ENCODE measurements at places on chromosomes 7 and 10.

DNA sequence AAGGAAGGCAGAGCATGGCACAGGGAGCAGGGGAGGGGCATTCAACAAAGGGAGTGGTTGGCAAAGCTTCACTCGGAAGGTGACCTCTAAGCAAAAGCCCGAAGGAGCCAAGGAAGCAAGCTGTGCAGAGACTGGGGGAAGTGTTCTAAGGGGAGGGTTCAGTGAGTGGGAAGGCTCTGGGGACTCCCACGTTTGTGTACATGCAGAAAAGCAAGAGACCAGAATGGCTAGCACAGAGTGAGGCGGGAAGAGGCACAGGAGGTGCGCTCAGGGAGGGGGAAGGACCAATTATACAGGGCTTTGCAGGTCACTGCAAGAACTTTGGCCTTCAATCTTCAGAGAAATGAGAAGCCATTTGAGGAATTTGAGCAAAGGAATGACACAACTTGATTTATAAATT is 7.4 kb downstream of the ARHGAP21 start:
- no peak for DNase-seq

DNA sequence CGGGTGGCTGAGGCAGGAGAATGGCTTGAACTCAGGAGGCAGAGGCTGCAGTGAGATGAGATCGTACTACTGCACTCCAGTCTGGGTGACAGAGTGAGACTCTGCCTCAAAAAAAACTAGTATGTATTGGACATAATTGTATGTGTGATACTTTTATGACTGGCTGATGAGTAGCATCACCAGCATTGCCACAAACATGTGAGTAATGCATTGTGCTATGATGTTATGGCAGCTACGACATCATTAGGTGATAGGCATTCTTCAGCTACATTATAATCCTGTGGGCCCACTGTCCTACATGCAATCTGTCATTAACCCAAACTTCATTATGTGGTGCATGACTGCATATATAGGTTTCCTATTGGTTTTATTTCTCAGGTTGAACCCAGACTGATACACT is 352.4 kb downstream of the GALNT17 start:
- no peak for DNase-seq

- no peak for DNase-seq
These were observed 1.4 kb upstream of the PODXL start for GRCh38 chr7:131557652-131558385.

DNA sequence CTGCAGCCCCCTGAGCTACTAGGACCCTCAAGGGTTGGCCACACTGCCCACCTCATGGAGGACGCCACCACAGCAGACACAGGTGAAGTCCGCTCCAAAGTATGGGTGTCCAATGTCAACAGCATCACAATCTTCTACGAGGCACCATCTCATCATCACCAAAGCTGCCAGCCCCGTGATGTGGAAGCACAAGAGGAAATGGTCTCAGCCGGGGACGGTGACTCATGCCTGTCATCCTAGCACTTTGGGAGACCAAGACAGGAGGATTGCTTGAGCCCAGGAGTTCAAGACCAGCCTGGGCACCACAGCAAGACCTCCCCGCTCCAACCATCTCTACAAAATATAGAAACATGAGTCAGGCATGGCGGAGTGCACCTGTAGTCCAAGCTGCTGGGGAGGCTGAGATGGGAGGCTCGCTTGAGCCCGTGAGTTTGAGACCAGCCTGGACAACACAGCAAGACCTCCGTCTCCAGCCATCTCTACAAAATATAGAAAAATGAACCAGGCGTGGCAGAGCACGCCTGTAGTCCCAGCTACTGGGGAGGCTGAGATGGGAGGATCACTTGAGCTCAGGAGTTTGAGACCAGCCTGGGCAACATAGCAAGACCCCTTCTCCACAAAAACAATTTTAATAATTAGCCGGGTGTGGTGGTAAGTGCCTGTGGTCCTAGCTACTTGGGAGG is 48.8 kb upstream of the MYL10 start:
- DNase-seq: no peak

GRCh38 chr7:1857487-1858421 is 187.7 kb downstream of the ELFN1 start:
- DNase-seq: no peak

DNA sequence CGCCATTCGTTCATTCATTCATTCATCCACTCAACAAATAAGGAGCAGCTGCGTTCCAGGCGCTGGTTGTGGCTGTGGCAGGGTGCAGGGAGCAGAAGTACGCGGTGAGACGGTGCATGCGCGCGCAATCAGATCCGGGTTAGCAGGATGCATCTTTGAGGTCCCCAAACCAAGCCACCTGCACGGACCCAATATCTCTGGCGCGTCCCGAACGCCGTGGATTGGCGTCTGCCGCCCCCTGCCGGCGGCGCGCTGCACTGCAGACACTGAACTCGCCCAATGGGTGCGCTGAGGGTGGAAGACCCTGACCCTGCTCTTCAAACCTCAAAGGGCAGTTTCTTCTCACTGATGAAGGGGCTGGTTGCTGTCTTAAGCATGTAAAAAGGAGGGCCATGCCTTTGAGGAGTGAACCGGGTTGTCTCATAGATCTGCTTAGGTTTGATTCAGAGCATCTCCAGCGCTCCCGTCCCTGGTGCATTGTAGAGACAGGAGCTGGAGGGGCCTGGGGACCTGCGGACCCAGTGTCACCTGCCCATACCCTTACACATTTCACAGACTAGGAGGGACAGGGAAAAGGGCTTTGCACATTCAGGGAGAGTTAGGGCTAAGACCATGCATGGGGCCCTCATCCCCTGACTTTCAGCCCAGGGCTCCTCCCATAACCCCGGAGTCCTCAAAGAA is 102.5 kb downstream of the RAMP3 start:
- peak; percentile 42 for DNase-seq
